Amygdala (tissue), 56 donors: ENCODE measurements at places on chromosomes 3 and 15.

DNA sequence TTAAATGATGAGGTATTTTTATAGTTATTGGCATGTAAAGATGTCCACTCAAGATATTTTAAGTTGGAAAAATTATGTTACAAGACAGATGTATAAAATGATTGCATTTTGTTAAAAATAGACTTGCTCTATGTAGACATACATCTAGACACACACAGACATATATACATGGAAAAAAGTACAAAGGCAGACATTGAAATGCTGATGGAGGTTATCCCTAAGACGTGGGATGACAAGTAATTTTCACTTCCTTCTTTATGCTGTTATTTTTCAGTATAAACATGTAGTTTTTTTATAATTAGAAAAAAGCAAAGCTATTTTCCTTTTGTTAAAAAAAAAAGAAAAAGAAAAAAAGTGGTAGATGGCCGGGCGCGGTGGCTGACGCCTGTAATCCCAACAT lies 7.2 kb downstream of the HOMER2 start:
- no peak for DNase-seq

GRCh38 chr3:13023235-13023970 lies 49.8 kb downstream of the IQSEC1 start:
- DNase-seq: no peak

DNA sequence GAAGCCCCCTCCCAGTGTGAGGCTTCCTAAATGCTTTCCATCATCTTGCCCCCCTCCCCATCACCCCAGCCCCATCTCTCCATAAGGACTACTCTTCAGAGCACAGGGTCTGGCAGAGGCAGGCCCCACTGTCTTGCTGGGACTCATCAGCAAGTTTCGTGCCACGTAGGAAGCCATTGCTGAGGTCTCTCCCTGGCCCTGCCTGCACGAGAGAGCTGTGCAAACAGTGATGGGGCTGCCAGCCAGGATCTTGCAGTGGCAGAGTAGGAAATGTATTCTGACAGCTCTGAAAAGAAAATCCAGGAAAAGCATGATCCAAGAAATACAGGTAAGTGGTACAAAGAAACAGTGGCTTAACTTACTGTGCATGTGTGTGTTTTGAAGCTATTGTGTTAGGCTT lies 22.6 kb downstream of the ISL2 start:
- no peak for DNase-seq

- DNase-seq: peak; percentile 93
Measured at GRCh38 chr3:195900436-195901355, 7.7 kb downstream of the TNK2 start.

DNA sequence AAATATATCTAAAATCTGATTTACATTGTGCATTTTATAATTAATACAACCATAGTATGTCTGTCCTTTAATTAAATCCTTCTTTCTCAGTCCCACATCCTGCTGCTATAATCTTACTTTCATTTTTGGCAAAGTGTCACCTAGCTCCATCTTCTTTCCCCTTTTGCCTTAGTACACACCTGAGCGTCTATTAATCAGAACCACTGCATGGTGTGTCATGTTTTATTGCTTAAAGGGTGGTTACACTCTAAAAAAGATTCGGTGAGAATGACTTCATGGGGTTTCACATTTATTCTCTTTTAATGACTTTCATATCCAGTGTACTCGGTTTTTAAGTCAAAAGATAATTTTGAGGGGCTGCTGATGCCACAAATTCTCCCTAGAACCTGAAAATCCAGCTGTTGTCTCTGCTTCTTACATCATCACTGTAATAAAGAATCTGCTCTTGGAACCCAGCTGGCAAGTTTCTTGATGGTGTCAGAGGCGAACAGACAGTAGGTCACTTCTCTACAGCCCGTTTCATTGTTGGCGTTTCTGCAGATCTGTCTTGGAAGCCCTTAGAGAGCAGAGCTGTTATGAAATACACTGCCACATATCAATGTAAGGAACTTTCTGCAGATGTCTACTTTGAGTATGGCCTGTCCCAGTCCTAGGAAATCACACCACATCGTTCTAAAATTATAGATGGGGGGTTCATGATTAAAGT lies 99.7 kb downstream of the TIGIT start:
- no peak for DNase-seq

DNA sequence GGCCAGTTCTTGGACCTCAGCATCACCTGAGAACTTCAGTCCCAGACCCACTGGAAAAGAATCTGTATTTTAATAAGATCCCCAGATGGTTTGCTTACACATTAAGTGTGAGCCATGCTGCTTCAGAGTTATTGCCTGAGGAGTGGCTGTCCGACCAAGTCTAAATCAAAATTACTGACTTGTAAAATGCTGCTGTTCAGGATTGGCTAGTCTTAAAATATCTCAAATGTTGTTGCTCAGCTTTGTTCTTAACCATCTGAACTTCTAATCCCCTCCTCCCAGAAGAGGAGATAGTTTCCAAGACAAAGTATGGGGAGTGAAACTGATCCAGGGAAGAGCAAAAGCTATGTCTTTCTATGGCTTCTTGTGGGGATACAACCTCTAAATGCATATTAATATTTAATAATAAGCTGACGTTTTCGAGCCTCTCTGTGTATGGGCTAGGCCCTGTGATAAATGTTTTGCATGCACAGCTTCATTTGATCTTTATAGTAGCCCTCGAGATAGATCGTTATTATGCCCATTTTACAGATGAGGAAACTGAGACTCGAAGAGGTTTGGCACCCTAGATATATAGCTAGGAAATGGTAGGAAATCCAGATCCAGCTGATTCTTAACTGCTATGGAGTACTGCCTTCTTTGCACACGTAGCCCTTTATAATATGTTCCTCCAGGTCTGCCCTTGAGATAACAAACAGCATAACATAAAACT lies 52.2 kb downstream of the DNASE1L3 start:
- no peak for DNase-seq

- no peak for DNase-seq
Measured at GRCh38 chr3:155497930-155498647, 204.6 kb upstream of the STRIT1 start.

DNA sequence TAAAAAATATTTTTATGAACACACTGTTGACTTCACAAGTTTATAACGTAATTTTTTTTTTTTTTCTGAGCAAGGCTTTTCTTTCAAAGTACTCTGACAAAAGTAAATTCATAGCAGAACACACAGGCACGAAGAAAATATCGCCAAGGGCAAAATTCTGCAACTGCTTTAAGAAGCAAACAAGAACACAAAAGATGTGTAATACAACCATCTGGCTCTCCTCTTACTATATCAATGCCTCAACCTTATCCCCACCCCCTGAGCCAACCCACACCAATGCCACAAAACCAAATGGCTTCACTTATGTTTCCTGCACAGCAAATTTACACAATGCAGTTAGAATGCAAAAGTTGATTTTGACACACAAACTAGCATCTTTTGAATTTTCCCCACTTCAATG lies 274.2 kb downstream of the FOXP1 start:
- DNase-seq: no peak

DNA sequence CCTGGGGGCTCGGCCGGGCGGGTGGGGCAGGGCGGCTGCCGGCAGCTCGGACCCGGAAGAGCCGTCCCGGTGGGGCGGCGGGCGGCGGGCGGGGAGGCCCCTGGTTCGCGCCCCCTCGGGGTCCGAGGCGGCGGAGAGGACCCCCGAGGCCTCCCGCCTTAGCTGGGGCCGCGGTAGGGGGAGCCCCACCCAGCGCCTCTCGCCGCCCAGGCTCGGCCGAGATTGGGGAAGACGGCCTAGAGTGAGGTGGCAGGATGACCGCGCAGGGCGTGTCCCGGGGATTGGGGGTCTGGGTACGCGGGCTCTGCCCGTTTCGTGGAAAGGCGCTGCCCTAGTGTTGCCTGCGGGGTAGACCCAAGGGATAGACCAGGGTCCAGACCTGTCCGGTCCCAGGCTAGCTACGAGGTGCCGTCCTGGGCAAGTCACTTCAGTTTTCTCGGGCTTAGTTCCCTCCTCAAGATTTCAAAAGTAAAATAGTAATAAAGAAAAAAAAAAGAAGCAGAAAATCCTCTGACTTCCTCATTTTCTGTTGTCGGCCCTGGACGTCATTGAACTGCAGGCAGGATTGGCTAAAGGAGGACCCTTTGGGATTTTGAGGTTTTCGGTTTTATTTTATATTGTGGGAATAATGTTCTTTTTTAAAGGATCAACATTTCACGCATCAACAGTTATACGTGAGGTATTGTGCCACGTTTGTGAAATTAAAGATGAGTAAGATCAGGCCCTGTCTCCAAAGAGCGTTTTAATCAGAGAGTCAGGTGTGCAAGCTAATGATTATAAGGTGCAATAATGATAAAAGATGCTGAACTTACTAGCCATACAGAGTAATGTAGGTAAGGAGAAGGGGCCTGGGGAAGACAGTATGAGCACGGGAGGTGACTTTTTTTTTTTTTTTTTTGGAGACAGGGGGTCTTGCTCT lies 679 bp downstream of the IQGAP1 start:
- DNase-seq: no peak

DNA sequence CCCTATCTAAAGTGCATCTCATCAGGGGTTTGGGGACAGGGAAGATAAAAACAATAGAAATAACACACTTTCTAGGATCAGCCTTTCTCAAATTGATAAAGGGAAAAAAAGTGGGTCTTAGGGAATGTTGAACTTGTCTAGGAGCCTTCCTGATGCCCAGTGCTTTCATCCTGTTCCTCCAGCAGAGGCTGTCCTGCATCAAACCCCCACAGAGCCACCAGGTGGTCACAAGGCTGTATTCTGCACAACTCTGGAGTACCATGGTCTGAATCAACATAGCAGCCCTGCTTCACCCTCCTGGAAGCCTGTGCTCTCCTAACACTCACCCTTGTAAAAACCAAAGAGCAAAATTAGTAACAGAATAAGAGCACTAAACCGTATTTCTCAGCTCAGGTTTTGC lies 118.5 kb upstream of the SLC25A36 start:
- DNase-seq: no peak

DNA sequence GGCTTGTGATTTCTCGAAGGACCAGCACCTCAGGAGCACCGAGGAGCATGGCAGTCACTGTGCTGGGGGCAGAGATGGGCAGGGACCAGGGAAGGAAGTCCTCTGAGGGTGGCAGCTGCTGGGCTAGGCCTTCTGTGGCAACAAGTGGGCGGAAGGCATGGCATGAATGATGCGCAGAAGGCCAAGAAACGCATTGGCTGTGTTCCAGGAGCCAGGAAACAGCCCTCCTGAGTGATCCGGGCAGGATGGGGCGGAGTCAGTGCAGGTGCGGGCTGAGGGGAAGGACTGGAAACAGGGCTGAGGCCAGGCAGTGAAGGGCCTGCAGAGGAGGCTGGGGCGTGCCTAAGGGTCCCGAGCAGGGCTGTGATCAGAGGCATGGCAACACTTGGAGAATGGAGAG lies 23.6 kb downstream of the MRPS11 start:
- no peak for DNase-seq

DNA sequence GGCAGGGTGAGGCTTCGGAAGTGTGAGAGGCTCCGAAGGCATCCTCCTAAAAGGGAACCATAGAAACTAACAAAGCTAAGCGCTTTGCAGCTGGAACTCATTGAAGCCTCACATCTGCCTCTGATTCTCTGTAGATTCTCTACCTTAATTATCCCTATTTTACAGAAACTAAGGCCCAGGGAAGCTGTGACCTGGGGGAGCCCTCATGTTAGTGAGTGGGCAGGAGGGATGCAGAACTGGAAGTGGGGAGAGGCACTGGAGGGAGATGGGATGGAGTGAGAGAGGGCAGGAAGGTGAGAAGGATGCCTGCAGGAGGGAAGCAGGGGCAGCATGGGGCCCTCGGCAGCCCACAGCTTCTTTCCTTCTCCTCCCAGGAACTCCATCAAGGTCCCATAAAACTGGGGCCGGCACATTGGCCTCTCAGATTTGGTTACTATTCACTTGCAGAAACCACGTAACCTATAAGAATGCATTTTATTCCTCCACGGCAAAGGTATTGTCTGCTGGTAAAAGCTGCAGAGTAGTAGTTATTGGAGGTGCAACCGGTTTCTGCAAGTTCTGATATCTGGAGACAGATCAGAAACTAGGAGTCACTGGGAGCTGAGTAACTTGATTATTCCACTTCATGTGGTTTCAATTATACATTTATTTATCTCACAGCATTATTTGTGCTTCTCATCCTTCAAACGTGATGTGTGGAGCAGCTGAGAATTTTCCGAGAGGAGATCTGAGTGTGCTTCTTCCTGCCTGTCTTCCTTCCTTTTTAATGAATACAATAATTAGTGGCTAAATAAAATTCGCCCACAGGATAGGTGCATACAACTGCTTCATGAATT lies 24.0 kb upstream of the CHCHD6 start:
- no peak for DNase-seq

DNA sequence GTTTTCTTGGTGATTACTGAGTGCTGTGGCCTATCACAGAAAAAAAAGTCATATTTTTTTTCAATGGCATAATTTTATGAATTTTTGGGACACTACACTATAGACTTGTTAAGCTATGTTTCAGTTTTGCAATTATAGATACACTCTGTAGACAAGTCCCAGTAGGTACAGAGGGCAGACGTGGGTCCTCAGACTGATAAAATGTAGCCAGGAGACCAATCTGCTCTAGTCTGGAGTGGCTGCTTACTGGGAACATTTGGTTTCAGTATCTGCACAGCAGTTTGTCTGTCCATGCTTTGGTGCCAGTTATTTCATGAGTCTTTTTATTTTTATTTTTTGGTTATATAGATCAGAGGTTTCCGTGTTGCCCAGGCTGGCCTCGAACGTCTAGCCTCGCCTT lies 313.4 kb upstream of the LRRFIP2 start:
- DNase-seq: no peak

DNA sequence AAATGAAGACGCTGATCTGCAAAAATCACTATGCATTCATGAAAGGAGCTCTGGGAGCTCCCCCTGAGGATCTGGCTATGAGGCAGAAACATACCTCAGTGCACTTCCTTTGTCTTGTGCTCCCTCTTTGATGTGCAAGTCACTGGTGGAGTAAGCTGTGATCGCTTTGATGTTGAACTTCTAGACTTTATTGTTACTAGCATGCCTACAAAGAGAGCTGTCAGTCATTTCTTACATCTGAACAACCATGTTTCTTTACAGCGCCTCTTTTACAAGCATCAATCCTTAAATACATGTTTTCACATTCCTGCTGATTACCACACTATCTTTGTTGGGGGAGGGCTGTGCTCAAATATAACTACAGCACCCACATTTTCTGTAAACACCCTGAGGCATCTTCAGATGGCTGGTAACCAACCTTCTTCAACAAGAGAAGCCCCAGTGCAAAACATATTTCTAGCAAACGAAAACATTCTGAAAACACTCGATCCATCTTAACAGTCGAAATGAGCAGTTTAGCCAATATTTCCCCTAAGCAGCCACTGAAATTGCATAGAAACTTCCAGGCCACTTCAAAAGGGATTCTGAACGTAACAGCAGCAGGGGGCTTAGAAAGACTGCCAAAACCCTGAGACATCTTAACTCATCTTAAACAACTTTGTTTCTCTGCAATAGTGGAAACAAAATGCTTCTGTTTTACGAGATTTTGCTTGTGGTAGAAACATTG lies 101.9 kb upstream of the ICE2 start:
- no peak for DNase-seq
